Fibroblast of skin of right biceps (primary cell): ENCODE measurements at places on chromosomes 13 and 19.
A peak's percentile ranks its signal among the peaks of the same experiment; 100 is the strongest.

DNA sequence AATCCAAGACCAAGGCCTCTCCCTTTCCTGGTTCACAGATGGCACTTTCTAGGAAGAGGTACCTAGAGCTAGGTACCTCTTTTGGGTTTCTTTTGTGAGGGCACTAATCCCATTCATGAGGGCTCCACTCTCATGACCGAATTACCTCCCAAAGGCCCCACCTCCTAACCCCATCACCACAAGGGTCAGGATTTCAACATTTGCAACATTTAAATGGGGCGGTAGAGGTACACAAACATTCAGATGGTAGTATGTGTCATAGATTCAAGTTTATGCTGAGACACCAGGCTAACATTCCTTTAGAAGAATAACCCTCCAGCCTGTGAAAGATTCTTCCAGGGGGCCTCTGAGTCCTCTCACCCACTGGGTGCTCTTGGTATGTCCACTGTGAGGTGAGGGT is 116.3 kb downstream of the FOXO1 start:
- DNase-seq, result no peak

DNA sequence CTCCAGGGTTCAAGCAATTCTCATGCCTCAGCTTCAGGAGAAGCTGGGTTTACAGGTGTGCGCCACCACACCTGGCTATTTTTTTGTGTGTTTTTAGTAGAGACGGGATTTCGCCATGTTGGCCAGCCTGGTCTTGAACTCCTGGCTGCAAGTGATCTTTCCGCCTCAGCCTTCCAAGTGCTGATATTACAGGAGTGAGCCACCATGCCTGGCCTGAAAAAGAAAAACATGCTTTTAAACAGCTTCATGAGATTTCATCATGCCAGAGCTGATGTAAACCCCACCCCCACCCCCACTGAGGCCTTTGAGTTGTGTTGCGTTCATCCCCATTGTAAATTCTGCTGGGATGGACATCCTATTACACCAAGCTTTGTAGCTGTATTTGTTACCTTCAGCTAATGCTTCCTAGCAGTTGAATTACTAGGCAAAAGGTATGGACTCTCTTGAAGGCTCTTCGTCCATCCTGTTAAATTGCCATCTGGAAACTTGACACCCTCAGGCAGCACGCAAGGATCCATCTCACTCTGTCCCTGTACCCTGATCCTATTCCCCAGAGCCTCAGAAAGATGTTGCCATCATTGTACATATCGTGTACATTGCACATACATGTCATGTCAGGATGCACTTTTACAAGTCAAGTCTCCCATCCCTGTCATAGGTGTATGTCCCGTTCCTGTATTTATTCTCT is 47.3 kb downstream of the NFIX start:
- DNase-seq, result peak; percentile 73

GRCh38 chr13:44763615-44764301 is 187.6 kb upstream of the TSC22D1 start:
- no peak for DNase-seq

DNA sequence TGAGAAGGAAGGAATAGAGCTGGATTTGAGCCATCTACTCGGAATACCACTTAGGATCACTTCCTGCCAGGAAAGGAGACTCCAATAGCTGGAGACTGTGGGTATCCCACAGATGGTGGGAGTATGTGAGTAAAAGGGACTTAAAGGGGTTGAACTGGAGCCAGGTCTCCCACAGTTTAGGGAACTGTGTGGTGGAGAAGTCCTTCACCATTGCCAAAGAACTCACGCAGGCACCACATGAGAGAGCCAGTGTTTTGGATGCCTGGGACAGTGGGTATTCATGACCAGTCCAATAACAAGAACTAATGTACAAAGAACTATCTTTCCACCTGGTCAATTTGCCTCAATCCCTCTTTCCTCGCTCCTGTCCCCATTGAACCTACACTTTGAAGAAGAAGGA is 24.4 kb upstream of the MYCBP2 start:
- DNase-seq, result no peak

DNA sequence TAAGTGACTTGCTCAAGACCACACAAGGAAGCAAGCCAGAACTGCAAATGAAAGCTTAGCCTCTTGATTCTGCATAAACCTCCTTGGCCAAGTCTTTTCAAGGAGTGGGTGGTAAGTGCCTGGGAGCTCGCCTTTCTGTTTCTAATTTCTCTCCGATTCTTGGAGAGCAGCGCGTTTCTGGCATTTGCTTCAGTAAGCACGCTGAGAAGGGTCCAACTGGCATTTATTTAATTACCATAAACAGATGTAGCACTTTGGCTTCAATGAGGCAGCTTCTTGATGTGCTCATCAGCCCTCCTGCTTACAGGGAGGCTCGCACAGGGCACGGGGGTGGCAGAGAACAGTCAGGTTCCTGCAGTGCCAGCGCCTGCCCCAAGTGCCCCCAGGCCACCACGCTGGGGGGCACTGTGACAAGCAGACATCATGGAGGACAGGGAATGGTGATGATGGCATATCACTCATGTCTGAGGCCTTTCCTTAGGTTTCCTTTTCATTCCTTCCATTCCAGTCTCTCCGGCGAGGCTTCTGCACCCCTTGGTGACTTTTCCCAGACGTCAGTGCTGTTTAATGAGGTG is 13.3 kb downstream of the SIAH3 start:
- DNase-seq, result no peak

- DNase-seq, result no peak
Observed at GRCh38 chr19:51568456-51568855, 2.6 kb upstream of the ZNF175 start.

DNA sequence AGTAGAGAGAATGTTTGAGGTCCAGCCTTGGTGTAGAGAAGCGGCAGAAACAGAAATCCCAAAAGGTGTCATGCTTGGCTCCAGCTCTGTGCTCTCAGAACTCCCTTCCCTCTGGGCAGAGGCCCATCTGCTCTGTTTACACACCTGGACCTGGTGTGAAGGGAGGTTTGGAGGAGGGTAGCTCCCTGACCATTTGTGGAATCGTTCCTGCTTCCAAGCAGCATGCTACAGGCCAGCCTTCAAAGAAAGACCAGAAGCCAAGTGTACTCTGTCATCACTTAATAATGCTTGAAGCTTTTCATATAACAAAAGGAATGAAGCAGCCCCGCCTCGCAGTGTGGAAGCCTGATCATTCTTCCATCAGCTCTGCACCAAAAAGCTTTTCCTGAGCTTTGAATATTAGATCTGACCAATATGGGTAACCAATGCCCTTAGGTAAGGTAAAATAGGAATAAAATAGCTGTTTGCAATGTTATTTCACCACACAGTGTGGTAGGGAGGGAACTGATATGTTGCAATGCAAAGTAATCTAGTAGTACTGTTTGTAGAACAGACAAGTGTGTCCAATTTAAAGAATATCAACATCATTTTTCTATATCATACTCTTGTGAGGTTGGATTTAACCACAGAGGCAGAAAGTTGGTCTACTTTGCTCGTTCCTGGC is 63.3 kb downstream of the ZIC5 start:
- no peak for DNase-seq

GRCh38 chr19:40155749-40156265 is 35.4 kb upstream of the MAP3K10 start:
- DNase-seq, result peak; percentile 24

GRCh38 chr13:30615481-30615865 is 2.2 kb upstream of the USPL1 start:
- DNase-seq, result no peak

- no peak for DNase-seq
Observed at GRCh38 chr13:87129602-87130300, 541.4 kb upstream of the SLITRK5 start.

DNA sequence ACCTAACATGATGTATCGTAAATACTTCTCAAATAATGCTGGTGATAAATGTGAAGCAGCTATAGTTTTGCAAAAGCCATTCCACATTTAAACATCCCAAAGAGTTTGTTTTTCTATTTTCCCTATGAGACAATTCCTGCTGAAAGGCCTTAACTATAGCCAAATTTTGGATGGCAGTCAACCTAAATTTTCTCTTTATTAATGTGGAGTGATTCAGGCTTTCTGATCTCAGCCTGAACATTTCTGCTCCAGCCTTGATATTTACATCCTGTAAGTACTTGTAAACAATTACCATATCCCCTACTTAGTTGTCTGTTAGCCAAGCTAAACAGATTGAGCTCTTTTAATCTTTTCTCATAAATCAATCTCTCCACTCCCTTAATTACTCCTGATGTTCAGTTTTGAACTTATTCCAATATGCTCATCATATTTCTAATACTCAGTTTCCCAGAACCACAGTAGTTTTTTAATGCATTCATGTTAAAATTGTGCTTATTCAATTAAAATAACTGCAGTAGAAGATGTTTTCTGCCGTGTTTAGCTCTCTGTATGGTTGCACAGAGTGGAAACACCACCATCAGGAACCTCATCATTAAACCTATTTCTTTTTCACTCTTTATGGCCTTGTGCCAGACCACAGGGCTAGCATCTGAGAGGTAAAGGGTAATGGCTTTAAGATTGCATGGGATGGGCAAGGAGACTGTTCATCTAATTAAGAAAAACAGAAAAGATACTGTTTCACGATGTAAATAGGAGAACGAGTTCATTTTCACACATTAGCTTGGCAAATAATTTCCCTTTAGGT is 1235.2 kb upstream of the SLC10A2 start:
- DNase-seq, result peak; percentile 4

DNA sequence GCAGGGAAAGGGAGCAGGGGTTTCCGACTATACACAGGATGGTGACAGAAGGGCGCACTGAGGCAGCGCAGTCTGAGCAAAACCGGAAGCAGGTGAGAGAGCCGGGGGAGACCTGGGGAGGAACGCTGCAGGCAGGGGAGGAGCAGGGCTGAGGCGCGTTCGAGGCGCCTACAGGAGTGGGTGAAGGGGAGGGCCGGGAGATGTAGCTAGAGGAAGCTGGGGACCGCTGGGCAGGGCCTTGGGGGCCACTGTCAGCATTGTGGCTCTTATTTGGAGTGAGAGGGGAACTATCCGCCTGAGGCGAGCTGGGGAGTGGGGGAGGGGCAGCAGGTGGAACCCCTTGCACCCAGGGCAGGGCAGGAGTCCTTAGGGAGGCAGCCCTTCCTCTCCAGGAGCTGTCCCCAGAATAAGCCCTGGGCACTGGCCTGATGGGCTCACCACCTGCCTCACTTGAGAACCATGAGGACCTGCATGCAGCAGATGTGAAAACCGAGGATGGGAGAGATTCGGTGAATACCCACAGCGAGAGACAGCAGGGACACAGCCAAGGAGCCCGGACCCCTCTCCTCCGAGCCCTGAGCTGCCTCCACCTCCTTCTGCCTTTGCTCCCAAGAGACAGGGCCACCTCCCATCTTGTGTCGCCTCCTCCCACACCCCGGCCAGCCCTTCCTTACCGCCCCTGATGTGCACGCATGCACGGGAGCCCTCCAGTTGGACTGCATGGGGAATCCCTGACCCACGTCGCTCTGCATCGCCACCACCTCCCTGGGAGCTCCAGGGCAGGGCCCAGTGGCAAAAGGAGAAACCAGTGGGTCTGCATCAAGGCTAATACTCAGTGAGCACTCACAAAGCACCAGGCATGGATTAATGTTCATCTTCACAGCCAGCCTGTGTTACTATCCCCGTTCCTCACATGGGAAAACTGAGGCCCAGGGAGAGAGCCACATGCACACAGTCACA is 10.3 kb downstream of the AKT2 start:
- no peak for DNase-seq

- peak; percentile 10 for DNase-seq
Observed at GRCh38 chr13:26968431-26969341, 202.9 kb downstream of the USP12 start.

GRCh38 chr19:30734669-30735068 is 362.5 kb downstream of the ZNF536 start:
- no peak for DNase-seq

DNA sequence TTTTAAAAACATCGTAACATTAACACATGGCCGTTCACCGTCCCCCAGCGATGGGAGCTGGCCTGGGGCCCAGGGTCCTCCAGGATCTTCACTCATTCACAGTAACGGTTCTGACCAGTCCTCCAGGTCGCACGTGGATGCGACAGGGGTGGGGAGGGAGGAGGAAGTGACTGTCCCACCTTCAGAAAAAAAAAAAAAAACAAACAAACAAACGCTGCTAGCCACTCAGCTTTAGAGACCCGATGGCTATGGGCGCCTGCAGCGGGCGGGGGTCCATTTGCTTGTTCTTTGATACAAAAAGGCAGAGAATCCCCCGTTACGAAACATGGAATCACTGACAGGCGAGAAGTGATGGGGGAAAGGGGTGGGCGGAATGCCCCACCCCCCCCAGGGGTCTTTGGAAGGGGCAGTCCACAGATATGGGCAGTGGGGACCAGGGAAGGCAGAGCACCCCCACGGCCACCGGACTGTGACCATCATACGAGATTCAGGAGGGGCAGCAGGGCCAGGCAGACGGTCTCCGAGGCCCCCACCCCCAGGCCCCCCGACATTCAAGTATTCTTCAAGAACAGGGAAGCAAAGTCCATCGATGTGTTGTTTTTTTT is 13.3 kb downstream of the MKNK2 start:
- no peak for DNase-seq

- no peak for DNase-seq
Observed at GRCh38 chr13:34944751-34945150, 2.7 kb downstream of the NBEA start.

DNA sequence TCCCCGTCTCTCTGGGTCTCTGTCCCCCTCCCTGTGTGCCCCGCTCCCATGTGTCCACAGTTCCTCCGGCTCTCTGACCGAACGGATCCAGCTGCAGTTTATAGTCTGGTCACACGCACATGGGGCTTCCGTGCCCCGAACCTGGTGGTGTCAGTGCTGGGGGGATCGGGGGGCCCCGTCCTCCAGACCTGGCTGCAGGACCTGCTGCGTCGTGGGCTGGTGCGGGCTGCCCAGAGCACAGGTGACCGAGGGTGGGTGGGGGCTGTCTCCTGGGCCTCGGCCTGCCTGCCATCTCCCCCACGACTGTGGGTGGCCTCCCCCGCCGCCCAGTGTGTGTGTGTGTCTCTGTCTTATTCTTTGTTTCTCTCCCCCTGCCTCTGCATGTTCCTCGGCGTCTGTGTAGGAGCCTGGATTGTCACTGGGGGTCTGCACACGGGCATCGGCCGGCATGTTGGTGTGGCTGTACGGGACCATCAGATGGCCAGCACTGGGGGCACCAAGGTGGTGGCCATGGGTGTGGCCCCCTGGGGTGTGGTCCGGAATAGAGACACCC is 10.3 kb downstream of the TRPM4 start:
- no peak for DNase-seq

- no peak for DNase-seq
Observed at GRCh38 chr13:52924289-52925148, 76.1 kb upstream of the PCDH8 start.
